ENCODE measurements at places on chromosomes 1 and 21.

DNA sequence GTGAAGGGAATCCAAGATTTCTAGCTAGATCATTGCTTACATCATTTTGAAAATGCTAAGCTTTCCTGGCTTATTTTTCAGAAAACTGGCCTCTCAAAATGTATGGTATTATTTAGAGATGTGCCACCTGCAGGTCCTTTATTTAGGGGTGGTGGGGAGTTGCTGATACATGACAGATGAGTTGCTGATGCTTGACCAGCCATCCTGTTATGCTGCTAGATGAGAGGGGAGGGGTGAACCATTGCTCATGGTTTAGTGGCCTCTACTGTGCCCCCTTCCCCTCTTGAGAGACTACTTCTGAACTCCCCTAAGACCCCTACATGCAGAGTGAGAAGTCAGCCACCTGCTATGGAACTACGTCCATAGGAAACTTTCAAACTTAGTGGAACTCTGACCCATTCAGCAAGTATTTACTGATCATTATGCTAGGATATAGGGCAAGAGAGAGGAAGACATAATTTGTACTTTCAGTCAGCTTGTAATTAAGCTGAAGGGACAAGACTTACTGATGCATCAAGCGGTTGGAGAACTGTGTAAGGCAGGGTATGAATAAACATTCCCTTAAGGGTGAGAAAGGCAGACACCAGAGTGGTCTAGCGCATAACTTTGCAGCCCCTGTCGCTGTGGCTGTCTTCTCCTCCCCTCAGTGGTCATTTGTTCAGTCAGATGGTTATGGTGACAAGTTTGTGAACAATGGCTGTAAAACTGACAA, 34.6 kb downstream of the SLAMF6 start:
- DNase-seq = no peak

- no peak for DNase-seq
Measured at GRCh38 chr1:227723474-227723873, 11.6 kb downstream of the JMJD4 start.

GRCh38 chr1:185017966-185018365, 27.4 kb upstream of the RNF2 start:
- DNase-seq = no peak

- no peak for DNase-seq
Measured at GRCh38 chr1:213008564-213008963, 7.1 kb downstream of the ANGEL2 start.

DNA sequence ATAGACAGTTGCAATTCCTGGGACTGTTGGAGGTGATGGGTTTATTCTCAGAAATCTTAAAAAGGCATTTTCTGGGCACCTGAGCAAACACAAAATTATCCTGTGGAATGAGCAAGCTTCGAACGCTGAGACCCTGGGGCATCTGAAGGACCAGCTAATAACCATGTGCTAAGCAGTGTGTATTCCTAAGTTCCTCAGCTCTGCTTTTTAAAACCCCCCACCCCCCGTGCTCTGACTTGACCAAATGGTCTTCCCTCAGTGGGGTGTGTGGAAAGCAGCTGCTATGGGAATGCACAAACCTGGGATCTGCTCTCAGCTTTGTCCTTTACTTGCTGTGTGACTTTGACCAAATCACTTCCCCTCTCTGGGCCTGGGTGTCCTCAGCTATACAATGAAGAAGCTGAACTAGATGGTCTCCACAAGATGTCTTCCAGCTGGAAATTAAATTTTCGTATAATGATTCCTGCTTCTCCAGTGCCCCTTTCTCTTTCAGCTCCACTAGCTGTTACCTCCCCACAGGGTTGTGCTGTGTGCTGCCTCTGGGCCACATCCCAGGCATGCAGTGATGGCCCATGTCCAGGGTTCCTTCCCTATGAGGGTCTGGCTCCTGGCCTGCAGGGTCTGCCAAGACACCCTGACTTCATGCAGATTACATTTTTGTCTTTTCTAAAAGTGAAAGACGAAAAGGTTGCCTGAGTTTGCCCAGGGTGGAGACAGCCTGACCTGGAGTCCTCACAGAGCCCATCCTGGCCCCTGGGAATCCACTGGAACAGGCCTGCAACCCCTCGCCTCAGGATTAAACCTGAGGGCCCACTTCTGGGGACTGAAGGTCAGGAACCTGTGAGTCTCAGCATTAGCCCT, 14.9 kb upstream of the CD247 start:
- no peak for DNase-seq

- no peak for DNase-seq
Measured at GRCh38 chr21:41052820-41053555, 115.0 kb upstream of the BACE2 start.

- no peak for DNase-seq
Measured at GRCh38 chr1:183780757-183781156, 24.2 kb upstream of the RGL1 start.

DNA sequence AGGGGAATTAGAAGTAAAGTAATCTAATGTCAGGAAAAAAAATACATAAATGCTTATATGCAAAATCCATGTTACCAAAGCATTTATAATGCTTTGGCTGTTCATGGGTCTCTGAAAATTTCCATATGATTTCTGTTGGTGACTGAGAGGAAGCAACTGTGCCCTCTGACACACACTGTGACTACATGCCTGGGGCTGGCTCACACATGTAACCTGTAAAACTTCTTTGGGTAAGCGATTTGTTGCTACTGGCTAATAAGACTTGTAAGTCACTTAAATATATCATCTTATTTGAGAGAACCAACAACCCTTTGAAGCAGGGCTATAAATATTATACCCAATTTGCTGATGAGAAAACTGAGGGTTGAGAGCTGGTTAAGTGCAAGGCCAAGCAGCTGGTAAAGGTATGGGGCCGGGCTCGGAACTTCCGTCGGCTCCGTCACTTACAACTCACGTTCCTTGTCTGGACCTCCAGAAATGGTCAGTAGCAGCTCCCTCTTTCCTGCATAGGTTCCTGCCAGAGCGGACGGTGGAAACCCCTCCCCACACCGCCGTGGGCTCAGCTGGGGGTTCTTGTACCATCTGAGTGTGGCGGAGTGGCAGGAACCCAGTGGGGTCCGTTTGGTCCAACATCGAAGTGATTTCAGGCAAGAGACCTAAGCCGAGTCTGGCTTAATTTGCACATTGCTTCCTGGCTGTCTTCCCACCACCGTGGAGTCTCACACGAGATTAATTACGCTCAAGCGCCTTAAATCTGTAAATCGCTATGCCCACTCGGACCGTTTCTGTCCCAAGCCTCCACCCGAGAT, 714 bp downstream of the DFFA start:
- DNase-seq = no peak

GRCh38 chr1:172719694-172720138, 60.8 kb downstream of the FASLG start:
- no peak for DNase-seq

DNA sequence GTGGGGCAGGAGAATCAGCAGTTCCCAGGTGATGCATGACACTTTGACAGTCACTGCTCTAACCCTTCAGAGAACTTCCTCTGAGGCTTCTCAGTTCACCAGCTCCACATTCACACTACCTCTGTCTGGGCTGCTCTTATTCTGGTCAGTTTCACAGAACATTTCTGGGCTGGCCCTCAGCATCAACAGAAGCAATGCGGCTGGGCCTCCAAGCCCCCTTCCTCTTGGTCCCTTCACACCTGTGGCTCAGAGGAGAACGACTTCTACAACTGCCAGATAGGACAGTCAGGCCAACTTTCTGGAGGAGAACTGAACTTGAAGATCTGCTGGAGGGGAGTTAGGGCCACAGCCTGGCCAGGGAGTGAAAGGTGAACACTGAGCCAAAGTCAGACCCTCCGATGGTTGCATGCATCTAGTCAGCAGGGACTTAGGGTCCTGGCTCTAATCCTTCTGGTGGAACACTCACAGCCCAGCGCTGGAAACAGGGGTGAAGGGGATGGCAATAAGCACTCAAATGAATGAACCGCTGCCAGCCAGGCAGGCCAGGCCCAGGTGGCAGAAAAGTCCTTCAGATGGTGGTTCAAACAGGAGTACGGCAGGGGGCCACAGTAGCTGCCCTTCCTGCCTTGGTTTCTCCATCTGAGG, 274.1 kb downstream of the FOXD2 start:
- no peak for DNase-seq

- no peak for DNase-seq
Measured at GRCh38 chr1:61084491-61085031, 2.2 kb downstream of the NFIA start.

DNA sequence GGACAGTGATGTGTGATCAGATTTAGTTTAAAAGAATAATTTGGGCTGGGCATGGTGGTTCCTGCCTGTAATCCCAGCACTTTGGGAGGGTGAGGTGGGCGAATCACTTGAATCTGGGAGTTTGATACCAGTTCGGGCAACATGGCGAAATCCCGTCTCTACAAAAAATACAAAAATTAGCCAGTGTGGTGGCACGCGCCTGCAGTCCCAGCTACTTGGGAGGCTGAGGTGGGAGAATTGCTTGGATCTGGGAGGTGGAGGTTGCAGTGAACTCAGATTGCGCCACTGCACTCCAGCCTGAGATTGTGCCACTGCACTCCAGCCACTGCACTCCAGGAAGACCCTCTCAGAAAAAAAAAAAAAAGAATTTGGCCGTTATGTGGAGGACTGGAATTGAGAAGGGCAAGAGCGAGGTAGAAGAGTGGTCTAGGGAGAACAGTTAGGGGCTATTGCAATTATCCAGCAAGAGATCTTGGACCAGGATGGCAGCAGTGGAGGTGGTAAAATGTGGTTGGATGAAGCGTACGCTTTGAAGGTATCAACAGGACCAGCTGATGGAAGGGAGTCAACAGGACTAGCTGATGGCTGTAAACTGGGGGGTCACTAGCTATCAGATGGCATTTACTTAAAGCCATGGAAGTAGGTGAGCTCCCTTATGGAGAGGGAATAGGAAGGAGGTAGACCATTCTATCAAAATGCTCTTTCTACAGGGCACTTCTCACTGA, 9.6 kb downstream of the BTBD19 start:
- no peak for DNase-seq

GRCh38 chr21:27424601-27425000, 457.7 kb upstream of the ADAMTS5 start:
- DNase-seq = no peak

DNA sequence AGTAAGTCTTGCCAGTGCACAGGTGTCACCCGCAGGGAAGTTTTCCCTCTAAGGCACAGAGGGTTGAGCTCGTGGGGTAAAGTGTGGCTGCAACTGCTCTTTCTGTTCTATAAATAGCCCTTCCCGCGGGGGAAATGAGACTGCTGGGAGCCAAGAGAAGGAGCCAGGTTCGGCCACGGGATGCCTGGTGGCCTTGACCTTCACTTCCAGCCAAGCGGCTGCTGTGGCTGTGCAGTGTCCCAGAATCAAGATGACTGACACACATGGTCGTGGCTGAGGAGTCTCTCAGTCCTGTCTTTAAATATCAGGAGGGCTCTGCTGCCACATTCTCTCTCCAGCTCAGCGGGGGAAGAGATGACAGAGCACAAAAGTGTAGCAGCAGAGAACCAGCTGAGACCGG, 154.1 kb upstream of the VAMP3 start:
- no peak for DNase-seq

DNA sequence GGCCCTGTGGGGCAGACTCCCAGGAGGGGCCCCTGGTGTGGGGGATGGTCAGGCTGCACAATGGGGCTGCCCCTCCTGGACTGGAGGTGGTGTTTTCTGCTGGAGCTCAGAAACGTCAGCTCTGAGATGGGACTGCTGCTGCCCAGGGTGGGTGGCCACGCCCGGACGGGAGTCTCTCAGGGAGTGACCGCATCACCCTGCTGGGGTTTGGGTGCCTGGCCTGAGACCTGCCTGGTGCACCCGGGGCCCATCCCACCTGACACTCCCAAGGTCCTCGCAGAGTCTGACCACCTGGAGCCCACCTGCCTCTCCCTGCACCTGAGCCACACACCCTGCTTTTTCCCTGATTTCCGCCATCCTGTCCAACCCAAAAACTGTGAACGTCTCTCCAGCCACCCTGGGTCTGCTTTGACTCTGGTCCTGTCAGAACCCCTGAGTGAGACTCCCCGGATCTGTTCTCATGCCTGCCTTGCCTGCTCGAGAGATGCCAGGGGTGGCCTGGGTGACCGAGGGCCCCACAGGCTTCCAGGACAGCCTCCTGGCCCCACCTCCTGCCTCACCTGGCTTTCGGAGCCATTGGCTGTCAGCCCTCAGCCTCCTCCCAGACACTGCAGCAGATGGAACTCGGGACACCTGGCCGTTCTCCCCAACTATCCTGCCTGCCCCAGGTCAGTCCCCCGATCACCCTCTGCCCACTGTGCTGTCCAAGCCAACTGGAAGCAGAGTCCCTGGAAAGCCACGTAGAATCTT, 11.6 kb upstream of the SMYD3 start:
- no peak for DNase-seq

- no peak for DNase-seq
Measured at GRCh38 chr1:81558291-81559076, 242.2 kb upstream of the ADGRL2 start.

DNA sequence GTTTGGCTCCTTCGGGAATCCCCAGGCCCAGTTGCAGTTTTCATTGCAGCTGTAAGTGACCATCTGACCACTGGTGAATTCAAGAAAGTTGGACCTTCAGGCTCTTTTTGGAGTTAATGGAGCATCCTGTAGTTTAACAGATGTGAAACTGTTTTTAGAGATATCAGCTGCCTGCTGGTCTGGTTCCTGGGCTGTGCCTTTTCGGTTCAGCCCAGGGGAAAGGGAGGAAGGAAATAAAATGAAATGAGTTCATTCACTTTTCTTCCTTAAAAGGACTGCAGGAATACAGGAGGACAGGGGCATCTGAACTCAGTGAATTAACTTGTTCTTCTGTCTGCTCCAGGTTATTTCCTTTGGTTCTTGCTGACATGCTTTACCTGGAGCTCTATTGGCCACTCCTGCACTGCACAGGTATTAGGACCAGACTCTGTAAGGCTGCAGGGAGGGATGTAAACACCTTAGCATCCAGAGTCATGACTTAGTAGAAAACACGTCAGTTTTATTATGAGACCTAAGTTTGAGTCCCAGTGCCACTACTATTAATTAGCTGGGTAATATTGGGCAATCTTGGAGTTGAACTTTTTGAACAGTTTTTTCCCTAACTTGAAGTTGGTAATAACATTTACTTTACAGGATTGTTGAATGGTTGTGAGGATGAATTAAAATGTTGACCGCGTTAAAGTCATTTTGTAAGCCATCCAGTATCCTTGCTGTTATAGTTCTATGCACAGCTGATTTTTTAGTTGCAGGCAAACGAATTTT, 83.6 kb downstream of the LRRC8D start:
- DNase-seq = no peak

- no peak for DNase-seq
Measured at GRCh38 chr1:91798241-91798648, 87.7 kb downstream of the TGFBR3 start.

DNA sequence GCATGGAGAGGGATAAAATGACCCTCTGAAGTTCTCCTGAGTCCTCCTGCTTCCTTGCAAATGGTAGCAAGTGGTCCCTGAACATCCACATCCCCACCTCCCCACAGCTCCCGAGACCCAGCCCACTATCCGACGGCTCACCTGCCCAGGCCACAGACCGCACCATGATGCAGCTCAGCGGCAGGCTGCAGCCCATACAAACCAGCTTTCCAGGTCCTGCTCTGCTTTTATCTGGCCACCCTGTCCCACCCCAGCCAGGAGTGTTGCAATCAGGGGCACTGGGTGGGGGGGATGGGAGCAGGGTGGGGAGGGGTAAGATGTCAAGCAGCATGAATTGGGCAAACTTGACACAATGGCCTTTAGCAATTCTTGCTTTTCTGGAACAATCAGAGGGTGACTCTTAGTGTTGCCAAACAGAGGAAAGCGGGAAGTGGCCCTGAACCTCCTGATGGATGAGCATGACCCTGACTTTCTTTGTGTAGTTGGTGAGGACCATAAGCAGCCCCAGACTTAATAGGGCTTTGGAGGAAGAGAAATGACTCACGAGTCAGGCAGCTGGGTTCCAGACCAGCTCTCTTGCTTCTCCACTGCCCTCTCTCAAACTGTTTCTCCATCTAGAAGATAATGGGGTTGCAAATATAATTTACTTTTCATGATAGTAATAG, at the start of gene CHIT1:
Gene CHIT1, minus strand, starts transcription at position 203 of the 665 bp plus-strand sequence. Its CDS starts 37 bp downstream, at position 166.
- no peak for DNase-seq

- no peak for DNase-seq
Measured at GRCh38 chr1:152481869-152482664, 28.5 kb upstream of the LCE5A start.

Data from bone marrow (tissue), 2 donors.